Vagina (tissue), 2 donors: ENCODE measurements at places on chromosomes 16 and 17.

DNA sequence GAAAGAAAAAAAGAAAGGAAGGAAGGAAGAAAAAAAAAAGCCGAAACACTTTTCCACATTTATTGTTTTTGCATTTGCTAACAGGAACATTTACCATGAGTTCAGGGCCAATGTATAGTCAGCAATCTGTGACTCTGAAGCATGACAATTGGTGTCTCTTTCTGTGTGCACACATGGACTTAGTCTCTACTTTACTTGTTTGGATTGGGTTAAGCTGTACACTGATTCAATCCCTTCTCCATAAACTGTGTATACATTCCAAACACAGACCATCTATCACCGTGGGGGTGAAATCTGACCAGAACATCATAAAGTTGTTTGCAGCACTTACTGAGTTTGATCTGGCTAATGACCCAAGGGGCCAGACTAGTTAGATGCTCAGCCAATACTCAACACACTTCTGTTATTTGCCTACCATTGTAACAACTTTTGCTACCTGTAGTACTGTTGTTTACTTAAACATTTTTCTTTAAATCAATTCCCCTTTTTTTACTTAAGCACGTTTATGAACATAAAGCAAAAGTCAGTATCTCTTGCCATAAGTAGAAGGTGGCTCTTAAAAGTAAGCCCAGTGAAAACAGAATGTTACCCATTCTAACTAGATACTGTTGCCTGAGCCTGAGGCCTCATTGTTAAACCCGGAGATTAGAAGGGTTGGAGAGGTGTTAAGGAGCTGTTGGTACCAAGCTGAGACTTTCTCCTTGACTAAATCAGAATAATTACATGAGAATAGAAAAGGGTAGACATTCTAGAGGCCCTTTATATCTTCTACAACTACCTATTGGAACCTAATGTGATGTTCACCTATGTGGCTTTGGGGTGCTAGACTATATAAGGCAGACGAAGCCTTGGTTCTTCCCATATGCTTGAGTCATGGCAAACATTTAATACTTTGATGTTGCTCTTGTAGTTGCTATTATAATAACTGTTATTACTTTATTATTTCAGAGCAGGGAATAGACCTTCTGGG is 41.8 kb downstream of the SCNN1B start:
- DNase-seq, result no peak

GRCh38 chr17:2050300-2051060 is 4.4 kb upstream of the HIC1 start:
- DNase-seq, result no peak

DNA sequence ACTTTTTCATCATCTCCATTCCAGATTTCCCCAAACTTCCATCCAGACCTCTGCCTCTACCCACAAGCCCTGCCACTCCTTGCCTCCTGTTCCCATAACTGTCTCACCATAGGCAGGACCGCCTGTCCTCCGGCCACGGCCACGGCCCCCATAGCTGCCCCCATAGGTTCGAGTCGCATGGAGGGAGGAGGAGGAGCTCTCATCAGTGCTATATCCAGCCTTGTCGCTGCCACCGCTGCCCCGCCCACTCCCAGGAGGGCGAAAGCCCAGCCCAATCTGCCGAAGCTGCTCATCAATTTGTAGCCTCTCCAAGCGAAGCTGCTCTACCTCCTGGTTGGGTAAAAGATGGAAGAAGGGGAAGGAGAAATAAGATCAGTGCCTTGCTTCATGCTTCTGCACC is 3.4 kb upstream of the SOX15 start:
- DNase-seq, result no peak

GRCh38 chr17:65627108-65627507 is 65.7 kb upstream of the AXIN2 start:
- no peak for DNase-seq

GRCh38 chr17:1588821-1589585 is 26.4 kb upstream of the PITPNA start:
- no peak for DNase-seq

GRCh38 chr16:4517812-4518680 is 20.5 kb downstream of the CDIP1 start:
- no peak for DNase-seq

GRCh38 chr17:15319452-15320010 is 21.9 kb downstream of the TEKT3 start:
- no peak for DNase-seq

GRCh38 chr16:23858542-23858941 is 22.8 kb downstream of the PRKCB start:
- DNase-seq, result no peak

GRCh38 chr16:83198977-83199376 is 572.2 kb downstream of the CDH13 start:
- peak; percentile 72 for DNase-seq

- DNase-seq, result no peak
Observed at GRCh38 chr17:75241143-75241430, 20.3 kb downstream of the GGA3 start.

DNA sequence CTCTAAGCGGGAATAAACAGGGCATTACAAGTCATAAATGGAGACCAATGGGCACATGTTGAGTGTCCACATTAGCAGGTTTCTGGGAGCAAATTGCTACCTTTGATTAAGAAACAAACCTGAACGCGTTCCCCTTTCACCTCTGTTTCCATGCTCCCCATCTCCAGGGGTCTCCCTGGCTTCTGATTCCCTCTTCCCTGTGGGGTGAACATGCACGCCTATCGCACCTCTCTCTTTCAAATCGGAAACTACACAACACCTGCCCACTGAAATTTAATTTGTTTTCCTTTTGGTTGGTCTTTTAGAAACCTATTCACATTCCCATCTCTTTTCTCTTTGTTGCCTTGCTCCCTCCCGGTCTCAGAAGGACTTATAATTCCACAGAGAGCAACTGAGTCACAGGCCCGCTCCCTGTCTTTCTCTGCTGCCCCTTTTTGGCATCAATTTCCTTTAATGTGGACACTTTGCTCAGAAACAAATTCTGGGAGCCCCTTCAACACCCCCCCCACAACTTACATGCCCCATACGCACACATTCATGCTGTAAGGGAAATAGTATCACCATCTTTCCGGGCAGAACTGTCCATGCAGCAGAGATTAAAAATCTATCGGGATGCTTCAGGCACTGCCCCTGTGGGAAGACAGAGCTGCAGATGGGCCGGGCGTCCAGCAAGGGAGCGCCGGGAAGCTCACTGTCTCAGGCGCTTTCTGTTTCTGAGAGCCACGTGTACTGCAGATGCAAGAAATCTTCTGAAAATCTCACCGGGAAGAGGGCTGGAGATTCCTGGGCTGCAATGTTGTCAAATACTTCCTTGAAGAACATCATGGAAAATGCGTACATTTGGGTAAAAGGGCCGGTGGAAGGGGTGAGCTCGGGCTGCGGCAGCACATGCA is 7.2 kb upstream of the FOXF1 start:
- DNase-seq, result no peak

DNA sequence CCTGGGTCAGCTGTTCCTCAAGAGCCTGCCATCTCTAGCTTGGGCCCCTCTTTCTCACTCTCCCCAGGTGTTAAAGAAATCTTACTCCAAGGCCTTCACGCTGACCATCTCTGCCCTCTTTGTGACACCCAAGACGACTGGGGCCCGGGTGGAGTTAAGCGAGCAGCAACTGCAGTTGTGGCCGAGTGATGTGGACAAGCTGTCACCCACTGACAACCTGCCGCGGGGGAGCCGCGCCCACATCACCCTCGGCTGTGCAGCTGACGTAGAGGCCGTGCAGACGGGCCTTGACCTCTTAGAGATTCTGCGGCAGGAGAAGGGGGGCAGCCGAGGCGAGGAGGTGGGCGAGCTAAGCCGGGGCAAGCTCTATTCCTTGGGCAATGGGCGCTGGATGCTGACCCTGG is 6.8 kb downstream of the CNP start:
- no peak for DNase-seq

DNA sequence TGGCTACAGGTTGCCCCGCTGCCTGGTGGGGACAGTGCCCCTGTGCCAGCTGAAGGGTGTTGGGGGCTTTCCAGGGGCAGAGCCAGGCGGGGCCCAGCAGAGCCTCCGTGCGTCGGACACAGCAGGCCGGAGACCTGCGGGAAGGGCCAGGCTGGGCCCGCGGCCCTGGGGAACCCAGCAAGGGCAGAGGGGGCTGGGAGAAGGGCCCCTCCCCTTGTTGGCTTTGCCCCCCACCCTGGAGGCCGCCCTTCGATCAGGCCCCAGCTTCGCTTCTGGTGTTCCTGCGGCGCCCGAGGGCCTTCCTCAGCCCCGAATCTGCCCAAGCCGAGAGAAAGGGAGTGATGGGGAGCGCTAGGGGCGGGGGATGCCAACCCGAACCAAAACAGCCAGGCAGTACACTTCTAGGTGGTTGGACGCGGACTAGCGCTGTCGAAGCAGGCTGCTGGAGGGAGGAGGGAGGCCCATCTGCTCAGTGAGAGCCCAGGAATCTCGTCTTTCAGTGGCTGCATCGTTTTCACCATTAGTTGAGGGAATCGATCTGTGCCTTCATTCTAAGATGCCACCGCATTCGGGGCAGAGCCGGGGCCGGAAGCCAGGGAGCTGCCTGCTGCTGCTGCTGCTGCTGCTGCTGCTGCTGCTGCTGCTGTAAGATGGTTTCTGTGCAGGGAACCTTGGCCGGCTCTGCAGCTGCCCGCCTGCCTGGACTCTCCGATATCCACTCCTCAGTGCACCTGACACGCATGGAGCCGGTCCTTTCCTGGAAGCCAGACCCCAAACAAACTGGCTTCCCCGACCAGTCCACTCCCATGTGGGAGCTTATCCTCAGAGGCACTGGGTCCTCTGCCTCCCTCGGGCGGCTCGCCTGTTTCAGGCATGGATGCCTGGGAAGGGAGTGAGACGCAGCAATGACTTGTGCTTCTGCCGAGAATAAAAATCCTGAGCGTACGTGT is 1.7 kb downstream of the JPH3 start:
- no peak for DNase-seq

DNA sequence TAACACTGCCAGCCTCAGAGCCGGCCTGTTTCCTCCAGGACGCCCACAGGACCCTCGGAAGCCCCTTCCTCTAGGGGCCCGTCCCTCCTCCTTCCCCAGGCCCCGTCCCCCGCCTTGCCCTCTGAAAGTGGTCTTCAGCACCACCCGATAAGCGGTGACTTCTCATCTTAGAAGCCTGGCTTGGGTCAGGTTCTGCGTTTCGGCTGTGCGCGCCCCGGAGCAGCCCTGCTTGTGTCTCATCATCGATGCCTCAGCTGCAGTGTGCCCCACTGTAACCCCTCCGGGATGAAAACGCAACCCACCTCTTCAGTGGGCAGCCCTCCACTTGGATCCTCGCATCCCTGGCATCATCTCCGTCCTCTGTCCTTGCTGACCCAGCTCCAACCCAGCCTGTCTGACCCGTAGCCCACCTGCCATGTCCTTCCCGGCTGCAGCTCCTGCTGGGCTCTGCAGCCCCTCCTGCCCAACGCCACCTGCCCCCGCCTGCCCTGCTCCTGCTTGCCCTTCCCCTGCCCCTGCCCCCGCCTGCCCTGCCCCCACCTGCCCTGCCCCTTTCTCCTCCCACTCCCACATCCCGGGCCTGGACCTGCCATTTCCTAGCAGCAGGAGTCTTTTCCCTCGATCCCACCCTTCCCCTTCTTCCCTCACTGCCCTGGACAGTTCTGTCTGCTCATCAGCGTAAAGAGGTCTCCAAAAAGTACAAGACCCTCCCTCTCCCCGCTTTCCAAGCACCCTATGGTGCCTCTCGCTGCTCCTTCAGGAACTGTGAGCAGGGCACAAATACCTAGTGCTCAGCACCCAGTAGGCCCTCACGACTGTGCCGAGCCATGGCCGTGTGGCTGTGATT is 112.5 kb upstream of the CHMP6 start:
- no peak for DNase-seq

DNA sequence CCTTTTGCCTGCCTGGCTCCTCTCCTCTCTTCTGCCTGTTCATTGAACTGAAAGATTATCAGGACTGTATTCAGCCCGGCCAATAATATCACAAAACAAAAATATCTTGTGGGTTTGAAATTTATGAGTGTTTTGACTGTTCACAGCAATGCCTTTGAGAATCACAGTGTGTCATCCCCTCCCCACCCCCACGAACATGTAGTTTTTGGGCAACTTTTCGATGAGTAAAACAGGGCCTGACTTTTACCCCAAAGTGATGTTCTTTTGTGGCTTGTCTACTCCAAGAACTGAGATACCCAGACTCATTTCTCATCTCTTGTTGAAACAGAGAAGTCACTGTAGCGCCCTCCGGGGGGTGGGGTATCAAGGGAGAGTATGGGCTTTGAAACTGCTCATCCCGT is 675.7 kb downstream of the WWOX start:
- no peak for DNase-seq
